Stimulated activated CD8-positive, alpha-beta memory T cell treated with anti-CD3 and anti-CD28 coated beads, Interleukin-4, amount 100 ng/mL, for 1 hour (primary cell): ENCODE measurements at places on chromosomes 5 and 9.

DNA sequence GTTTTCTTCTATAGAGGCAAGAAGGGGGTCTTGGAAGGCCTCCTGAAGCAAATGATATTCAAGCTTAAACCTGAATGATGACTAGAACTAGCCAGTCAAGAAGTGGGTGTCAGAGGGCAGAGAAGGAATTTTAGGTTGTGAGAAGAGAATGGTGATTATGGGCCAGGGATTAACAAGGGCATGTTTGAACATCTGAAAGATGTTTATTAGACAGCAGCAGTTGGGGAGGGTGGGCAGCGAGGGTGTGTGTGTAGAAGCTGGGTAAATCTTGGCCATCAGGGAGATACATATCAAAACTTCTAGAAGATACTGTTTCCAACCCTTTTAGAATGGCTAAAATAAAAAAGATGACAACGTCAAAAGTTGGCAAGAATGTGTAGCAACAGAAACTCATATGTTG is 54.5 kb downstream of the MAN2A1 start:
- DNase-seq, result no peak

DNA sequence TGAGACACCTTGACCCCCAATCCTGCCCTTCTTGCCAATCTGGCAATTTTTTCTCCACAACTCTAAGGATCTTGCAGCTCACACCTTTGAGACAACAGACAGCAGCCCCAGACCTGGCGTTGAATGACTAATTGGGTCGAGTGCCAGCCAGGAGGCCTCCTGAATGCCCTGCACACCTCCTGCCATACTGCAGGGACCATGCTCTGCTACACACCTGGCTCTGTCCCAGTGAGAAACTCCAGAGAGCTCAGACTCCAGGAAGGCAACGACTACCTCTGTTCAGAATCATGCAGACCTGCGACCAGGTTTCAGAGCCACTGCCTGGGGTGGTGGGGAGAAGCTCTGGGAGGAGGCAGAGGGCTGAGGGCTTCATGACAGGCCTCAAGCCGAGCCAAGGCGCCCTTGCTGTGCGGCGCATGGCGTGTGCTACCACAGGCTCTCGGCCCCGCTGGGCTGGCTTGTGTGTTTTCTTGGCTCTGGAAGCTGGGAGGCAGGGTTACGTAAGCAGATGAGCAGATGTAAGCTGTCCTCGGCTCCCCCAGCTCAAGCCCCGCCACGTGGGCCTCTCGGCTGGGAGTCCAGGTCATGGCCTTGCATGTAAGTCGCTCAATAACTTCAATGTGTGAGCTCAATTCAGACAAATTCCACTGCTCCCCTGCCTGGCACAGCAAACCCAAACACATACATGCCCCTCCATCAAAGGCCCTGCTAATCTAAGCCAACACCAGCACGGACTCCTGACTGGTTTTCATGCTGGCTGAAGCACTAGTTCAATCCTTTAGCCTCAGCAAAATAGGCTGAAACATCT is 27.5 kb downstream of the B4GALT1 start:
- DNase-seq, result no peak

DNA sequence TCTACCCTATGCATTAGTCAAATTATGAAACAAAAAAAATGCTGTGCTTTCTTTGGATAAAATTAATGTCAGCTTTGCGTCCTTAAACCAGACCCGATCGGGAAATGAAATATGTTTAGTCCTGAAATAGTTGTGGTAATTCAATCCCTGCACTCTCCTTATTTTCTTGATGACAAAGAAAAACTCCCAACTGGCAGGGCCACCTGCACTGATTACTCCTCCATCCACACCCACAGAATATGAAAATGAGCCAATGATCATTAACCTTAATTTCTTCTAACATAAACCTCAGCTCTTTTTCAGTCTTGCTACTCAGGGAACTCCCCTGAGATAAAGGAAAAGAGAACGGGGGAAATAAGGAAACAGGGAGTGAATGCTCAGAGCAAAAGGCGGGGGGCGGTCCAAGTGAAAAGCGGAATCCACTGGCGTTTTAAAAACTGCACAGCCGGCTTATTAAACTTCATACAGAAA is 245.3 kb downstream of the BNC2 start:
- no peak for DNase-seq

DNA sequence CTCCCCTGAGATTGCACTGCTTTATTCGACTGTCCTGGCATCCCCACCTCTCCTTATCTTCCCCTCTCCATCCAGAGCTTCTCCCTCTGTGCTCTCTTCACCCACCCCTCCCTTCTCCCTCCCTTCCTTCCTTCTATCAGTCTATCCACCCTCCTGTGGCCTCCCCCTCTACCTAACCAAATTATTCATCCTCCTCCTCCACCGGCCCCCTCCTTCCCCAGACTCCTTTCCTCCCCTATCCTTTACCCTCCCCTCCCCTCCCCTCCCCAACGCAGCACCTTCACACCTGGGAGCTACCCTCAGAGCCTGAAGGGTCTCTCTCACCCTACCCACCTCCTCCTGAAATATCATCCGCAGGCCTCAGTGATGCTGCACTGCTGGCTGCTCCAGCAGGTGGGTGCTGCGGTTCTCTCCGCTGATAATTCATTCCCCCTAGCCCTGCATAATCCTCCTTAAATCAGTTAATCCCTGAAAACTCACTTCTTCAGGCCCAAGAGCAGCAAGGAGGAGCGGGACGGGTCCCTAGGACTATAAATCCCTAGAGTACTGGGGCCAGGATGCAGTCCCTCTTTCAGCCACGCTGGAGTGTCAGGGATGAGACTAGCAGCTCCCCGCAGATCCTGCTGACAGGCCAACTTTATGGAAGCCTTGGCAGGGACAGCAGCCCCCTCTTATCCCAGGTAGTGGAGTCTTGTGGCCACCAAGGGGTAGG is 97.8 kb downstream of the PCDH1 start:
- no peak for DNase-seq

- DNase-seq, result no peak
Observed at GRCh38 chr9:92563116-92564100, 27.6 kb upstream of the ECM2 start.

DNA sequence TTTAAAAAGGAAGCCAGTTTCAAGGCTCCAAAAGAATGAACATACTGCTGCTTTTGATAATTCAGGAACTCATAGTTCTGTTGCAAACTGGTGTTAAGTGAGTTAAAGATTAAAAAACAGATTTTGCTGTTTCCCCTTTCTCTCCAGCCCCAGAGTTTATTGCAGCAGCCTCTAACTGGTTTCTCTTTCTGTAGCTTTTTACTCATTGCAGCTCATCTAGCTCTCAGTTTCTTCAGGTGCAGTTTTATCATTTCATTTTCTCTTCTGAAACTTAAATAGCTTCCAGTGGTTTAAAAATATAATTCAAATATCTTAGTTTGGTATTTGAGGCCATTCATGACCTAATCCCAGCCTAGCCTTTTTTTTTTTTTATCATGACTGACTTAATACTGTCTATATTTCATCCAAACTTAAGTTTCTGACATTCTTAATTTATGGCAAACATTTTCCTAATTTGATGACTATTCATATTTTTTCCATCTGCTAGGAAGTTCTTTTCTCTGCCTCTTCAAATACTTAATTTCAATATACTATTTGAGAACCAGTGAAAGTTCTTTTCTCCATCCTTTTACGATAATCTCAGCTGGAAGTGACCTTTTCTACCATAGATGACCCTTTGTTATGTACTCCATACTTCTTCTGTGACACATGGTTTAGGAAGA is 252.7 kb upstream of the GRIA1 start:
- no peak for DNase-seq

- DNase-seq, result no peak
Observed at GRCh38 chr9:84266087-84266561, 74.4 kb downstream of the SLC28A3 start.

GRCh38 chr5:132251220-132251725 is 6.2 kb upstream of the PDLIM4 start:
- DNase-seq, result no peak

GRCh38 chr5:126849101-126849678 is 72.3 kb downstream of the LMNB1 start:
- no peak for DNase-seq

DNA sequence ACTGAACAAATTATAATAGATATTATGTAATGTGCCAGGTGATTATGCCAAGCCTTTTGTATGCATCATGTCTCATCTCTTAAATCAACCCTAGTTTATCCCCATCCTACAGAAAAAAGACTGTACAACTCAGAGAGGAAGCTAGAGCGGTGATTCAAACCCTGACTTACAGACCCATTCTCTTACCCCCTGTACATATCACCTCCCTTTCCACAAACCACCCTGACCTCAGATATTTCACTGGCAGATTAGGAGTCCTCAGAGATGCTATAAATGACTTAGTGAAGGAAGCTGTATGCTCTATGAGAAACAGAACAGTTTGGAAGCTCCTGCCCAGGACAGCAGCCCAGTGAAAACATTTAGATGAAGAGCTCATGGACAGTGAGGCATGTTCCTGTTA is 79.1 kb upstream of the RARS1 start:
- DNase-seq, result no peak

DNA sequence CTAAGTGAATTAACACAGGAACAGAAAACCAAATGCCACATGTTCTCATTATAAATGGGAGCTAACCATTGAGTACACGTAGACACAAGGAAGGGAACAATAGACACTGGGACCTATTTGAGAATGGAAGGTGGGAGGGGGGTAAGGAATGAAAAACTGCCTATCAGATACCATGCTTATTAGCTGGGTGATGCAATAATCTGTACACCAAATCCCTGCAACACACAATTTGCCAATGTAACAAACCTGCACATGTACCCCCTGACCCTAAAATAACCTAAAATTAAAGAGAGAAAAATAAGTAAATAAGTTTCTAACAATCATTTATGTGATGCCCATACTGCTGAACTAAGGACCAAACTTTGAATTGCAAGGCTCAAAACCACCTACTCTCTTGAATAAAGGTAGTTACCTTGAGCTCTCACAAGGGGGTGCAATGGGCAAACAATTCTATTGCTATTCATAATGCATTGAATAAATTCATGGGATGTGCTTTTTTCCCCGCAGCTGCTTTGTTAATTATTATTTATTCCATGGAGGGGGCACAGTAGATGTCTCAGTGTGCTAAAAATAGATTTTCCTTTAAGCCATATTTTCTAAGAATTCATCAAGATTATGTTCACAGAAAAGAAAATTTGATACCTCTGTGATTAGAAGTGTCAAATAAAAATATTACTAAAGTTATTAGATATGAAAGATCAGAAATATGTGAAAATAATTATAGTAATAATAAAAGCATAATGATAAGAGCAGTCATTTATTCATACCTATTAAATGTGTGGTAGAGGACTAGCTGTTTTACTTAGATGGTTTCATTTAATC is 76.2 kb upstream of the PTPN3 start:
- no peak for DNase-seq

- no peak for DNase-seq
Observed at GRCh38 chr5:100560860-100561259, 25.7 kb downstream of the FAM174A start.

DNA sequence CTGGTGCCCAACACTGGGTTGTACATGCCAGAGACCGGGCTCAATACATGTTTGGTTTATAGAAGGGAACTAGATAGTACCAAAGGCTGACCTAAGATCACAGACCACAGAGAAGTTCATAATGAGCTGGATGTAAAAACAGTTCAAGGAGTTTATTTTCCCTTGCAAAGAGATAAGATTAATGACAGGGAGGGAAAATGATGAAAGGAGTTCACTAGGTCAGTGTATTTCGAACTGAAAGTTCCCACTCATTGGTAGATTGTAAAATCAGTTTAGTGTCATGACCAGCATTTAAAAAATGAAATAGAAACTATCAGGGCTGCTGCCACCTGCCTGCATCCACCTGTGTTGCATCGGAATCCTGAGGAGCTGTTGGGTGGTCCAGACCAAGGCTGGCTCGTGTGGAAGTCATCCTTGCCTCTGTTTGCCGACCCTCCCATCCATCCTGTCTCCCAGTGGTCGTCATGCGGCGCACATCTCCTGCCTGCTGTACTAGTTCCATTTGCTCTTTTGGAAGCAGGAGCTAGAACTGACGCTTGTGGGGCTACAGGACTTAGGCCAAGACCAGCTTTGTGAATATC is 21.1 kb downstream of the TBC1D2 start:
- no peak for DNase-seq

GRCh38 chr5:40829748-40830533 is 5.1 kb downstream of the RPL37 start:
- DNase-seq, result no peak

DNA sequence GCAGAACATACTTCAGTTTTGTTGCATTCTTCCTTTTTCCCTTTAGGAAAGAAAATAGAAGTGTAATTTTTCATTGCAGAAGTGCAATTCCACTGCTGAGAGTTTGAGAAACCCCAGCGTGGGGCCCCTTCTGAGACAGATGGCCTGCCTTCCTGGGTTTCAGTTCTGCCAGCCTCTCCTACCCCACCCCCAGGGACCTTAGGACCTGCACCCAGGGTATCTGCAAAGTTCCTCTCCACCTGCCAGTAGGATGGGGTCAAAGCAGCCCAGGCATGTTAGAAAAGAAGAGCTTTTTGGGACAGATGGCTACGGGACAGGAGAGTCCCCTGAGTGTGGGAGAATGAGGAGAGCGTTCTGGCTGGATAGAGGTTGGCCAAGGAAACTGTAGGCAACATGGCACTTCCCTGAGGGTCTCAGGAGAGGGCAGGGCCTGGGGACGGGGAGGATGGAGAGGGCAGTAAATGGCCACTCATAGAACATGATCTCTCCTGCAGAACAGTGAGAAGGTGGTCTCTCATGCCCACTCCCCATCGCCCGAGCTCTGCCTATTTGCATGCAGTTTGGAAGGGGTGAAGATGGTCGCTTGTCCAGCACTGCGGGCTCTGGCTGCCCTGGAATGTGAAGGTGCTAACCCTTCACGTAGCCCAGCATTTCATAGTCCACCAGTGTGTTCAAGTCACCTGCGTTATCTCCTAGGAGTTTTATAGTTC is at the start of gene TIFAB:
Gene TIFAB, minus strand, starts transcription at position 31 of the 710 bp plus-strand sequence. CDS start 2,412 bp downstream, outside the sequence.
- no peak for DNase-seq

GRCh38 chr9:116859763-116860162 is 172.7 kb downstream of the TRIM32 start:
- DNase-seq, result no peak

GRCh38 chr5:168992016-168992415 is 308.9 kb downstream of the SLIT3 start:
- no peak for DNase-seq

DNA sequence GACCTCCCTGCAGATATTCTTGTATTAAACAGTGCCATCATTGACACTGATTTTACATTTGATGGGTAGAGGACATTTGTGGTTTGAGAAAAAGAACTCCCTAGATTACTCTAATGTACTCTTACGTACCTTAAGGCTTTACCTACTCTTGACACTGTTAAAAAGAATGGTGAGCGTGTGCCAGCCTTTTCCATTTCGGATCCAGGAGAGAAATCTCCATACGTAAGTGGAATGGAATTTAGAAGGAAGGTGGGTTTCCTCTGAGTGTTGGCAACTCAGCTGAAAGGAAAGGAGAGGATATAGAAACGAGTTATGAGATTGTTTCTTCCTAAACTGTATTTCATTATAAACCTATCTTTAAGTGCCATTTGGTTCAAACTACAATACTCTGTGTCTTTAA is 40.9 kb downstream of the TNPO1 start:
- DNase-seq, result no peak

DNA sequence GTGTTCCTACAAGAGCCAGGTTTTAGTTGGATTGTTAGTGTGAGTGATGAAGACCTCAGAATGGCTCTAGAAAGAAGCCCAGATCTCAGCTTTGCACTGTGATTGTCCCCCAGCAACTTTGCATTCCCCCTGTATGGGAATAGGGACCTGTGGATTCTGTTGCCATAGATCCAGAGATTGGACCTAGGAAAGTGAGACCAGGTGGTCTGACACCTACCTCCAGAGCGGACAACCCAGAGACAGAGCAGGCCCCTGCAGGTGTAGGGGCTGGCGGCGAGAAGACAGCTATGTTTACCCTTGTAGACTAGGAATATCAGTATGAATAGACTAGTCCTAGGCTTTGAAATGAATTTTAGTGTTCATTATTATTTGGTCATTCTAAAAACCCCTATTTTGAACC is 53.6 kb downstream of the IRF1 start:
- DNase-seq, result no peak

GRCh38 chr5:87390075-87390474 is 22.7 kb downstream of the CCNH start:
- DNase-seq, result no peak
